ENCODE measurements at places on chromosomes 3 and 15.

DNA sequence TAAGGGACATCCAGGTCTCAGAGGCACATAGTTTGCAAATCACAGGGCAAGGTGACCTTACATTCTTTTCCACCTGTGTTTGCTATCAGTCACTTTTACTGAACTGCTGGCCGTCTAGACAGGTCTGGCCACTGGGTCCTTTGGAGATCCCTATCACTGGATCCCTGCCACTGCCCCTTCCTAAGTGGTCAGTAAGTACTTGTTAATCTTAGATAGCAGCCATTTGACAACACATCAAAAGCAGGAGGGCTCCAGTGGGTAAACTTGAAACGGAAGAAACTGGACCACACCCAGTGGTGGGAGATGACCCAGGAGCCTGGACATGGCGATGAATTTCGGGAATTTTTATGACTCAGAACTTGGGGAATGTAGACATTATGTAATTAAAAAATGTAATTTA is 28.9 kb upstream of the RASGRP1 start:
- no peak for DNase-seq

- no peak for DNase-seq
Measured at GRCh38 chr3:19885468-19885867, 48.5 kb downstream of the EFHB start.

DNA sequence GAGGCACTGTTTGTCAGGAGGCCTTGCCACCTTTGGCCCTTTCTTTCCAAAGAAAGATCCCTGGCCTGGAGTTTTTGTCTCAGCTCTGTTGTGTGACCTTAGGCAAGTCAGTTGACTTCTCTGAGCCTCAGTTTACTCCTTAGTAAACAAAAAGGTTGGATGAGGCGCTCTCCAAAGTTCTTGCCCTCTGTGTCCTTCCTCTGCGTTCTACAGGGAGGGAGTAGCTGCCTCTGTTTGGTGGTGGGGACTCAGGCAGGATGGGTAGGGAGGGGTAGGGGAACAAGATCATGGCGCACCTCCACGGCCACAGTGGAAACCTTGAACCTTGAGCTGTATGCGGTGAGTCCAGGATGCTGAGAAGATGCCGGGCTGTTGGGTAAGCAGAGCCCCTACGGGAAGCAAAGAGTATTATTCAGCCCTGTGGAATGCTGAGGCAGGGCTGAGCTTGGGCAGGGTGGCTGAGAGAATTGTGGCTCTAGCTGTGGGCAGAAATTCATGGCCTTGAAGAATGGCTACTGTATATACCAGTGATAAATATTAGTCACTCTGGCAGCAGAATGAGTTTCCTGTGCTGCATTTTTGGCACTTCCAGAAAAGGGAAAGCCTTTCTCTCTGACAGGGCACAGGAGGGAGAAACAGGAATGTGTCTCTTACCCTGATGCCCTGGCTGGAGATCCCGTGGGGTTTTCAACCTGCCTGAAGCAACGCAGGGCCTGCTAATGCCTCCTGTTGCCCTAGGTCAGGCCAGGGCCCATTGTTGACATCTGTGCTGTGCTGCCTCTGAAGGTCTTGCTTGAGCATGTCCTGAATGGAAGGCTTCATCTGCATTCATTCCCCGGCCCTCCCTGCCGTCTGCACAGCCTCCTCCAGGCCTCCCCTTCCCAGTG is 39.9 kb downstream of the SMAD3 start:
- no peak for DNase-seq

DNA sequence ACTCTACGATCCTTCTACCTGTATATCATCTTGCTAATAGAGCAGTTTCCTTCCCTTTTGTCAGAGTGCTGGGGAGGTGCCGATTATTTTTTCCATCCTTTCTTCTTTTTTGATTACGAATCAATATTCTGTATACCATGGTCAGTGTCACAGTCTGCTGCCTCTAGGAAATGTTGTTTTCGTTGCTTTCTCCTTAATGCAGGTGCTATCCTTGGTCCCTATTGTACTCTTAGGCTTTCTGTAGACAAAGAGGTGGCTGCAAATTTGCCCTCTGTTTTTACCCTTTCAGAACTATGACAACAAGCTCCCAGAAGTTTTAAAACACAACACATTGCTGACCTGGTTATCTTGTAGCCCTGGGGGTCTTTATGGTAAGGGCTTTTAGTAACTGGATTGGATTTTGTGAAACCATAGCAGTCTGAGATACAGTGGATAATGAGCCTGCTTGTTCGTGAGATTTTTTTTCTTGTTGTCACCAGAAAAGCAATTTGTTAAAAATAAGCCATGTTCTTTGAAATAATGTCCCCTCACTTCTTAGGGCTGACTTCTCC is 430.3 kb upstream of the TPM1 start:
- DNase-seq, result no peak

- no peak for DNase-seq
Measured at GRCh38 chr3:37945156-37945806, 45.3 kb upstream of the VILL start.

GRCh38 chr15:56654624-56655023 is 78.7 kb downstream of the ZNF280D start:
- no peak for DNase-seq

GRCh38 chr3:9969632-9970019 is 17.0 kb downstream of the EMC3 start:
- no peak for DNase-seq

DNA sequence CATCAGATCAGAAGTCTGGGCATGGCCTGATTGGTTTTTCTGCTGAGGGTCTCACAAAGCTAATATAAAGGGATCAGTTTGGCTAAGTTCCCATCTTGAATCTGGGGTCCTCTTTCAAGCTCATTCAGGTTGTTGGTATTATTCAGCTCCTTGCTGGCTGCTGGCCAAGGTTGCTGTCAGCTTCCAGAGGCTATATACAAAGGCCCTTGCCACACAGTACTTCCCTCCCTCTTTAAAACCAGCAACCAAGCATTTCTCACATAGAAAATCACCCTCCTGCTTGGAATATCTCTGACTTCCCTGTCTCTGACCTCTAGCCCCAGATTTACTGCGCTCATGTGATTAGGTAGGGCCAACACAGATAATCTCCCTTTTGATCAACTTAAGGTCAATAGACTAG is 442.9 kb downstream of the ERC2 start:
- peak; percentile 44 for DNase-seq

GRCh38 chr3:37148208-37148607 is 26.2 kb downstream of the LRRFIP2 start:
- DNase-seq, result no peak

DNA sequence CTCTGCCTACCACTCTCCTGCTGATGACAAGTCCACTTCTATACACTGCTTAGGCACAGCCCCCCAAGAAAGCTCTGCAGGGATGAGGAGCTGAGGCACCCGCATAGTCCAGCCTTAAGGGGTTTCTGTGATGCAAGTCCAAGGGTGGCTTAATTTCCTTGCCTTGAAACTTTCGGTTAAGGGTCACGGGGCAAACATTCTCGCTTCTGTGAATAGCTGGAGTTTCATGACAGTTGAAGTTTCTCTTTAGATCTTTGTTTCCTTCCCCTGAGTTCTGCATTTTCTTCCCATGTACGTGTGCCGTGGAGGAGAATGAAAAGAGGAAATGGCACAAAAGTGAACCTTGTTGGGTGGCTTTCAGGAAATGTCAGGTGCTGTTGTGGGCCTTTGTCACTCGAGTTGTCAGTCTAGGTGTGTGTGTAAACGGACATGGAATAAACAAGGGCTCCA is 7.0 kb downstream of the GPR160 start:
- DNase-seq, result no peak

GRCh38 chr3:47425383-47425778 is 44.6 kb downstream of the PTPN23 start:
- no peak for DNase-seq
